ENCODE measurements at places on chromosomes 1 and 21.

DNA sequence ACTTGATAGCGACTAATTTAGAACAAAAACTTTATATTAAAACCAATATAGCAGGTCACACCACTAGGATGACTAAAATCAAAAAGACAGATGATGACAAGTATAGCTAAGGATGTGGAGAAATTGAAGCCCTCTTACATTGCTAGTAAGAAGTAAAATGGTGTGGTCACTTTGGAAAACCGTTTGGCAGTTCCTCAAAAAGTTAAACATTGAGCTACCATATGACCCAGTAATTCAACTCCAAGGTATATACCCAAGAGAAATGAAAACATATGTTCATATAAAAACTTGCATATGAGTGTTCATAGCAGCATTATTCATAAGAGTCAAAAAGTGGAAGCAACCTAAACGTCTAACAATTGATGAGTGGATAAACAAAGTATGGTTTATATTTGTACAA lies 13.0 kb upstream of the SERINC2 start:
- DNase-seq, result no peak

DNA sequence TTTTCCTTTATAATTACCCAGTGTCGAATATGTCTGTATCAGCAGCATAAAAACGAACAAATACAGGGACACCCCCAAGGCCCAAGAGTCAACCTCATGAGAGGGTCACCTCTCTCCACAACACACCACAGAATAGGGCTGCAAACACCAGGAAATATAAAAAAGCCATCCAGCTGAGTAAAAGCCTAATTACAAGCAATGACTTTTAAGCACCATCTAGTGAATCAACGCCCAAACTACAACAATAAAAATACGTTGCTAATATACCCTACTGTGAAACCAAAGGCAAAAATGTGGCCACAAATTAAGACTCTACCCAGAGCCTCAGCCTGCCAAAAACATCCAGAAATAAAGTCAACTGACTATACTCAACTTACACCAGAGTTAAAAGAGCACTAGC lies 817.9 kb upstream of the NEGR1 start:
- no peak for DNase-seq

GRCh38 chr1:154270833-154271232 lies 1.6 kb upstream of the HAX1 start:
- no peak for DNase-seq

DNA sequence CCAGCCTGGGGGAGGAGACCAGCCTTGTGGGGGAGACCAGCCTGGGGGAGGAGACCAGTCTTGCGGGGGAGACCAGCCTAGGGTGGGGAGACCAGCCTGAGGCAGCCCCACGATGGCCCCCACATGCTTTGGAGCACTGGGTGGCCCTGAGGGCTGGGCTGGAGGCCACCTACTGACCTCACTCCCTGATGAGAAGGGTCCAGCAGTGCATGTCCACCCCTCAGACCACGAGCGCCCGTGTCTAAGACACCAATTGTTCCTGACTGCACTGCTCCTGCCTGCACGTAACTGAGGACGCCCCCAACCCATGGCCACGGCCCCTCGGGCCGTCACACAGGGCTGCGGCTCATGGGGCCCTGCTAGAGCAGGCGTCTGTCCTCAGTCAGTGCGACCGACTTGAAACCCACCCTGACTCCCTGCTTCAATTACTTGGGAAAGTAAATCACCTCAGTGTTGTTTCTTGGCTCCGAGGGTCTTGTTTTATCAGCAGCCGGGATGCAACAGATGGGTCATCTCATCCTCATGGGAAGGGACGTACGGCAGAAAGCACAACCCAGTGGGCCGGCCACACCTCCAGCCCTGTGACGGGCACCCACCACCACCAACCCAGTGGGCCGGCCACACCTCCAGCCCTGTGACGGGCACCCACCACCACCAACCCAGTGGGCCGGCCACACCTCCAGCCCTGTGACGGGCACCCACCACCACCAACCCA lies at the start of gene SPATC1L:
Gene SPATC1L (minus strand): TSS at position 550 of the 715 bp plus-strand sequence. CDS start 1,643 bp downstream, outside the sequence.
- DNase-seq, result peak; percentile 89
